A549 treated with Hydrocortisone at 1 μM for 4 hours (cell line): ENCODE measurements at places on chromosomes 6 and 20. TPM values are rescaled to one million over a fixed set of nuclear protein-coding genes. Genes with fewer than 3 reads are reported as not detected.

The TP53TG5 gene
- not detected in 5 replicates for total RNA-seq

The PNPLA1 gene
- total RNA-seq = 0.08 TPM in 1 of 5 replicates, not detected in the others

The IMPG1 gene
- not detected in 5 replicates for total RNA-seq

The ARG1 gene
- not detected in 5 replicates for total RNA-seq

The FOXF2 gene
- 14.4 to 20.7 TPM (median 19.4 TPM) in 5 replicates for total RNA-seq

The PBOV1 gene
- total RNA-seq = not detected in 5 replicates

The PGBD1 gene
- 4.5 to 5.7 TPM (median 5.1 TPM) in 5 replicates for total RNA-seq

The MARCKS gene
- total RNA-seq = 13.3 to 18.8 TPM (median 15.5 TPM) in 5 replicates

The DACT2 gene
- total RNA-seq = 0.06 to 0.14 TPM (median 0.12 TPM) in 5 replicates

The C20orf202 gene
- total RNA-seq = 0.07 TPM in 1 of 5 replicates, not detected in the others

The ASIP gene
- not detected in 5 replicates for total RNA-seq

The HLA-DQB2 gene
- not detected in 5 replicates for total RNA-seq
